ENCODE measurements at places on chromosomes 5 and 9.

- peak; percentile 11 for DNase-seq
Measured at GRCh38 chr5:163460562-163461171, at the start of gene HMMR. Gene HMMR (plus strand): TSS chr5:163460632. CDS start chr5:163460693, 61 bp downstream.

GRCh38 chr9:136586391-136586953 lies 40.6 kb upstream of the NOTCH1 start:
- no peak for DNase-seq

DNA sequence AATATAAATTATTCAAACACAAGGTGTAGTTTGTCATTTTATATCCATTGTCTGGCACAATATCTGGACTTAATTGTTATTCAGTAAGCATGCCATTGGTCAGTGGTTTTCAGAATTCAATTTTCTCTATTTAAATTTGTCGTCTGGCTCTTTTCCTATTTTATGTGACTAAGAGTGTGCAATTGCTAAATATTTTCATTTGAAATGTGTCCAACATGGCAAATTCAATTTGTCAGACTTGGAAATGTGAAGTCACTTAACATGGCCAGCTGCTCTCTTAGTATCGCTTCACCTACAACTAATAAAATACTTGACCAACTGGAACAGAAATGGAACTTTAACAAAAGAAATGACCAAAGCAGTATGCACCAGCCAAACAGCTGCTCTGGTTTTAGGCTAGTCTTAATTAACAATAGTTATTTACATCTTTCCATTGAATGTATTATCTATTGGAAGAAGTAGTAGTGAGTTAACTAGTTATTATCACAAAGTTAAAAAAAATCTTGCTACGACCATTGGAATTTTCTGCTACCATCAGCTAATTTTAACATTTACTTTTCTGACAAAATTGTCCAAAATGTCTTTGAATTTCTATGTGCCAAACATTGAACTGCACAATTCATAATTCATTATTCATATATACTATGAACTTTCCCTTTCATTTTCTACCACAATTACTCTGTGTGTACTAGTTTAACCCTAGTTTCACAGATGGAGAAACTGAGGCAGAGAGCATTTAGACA lies 720.7 kb upstream of the FAM174A start:
- no peak for DNase-seq

GRCh38 chr9:89038382-89039103 lies 47.3 kb downstream of the S1PR3 start:
- no peak for DNase-seq

- DNase-seq: no peak
Measured at GRCh38 chr5:90550963-90551362, 7.6 kb upstream of the ADGRV1 start.

DNA sequence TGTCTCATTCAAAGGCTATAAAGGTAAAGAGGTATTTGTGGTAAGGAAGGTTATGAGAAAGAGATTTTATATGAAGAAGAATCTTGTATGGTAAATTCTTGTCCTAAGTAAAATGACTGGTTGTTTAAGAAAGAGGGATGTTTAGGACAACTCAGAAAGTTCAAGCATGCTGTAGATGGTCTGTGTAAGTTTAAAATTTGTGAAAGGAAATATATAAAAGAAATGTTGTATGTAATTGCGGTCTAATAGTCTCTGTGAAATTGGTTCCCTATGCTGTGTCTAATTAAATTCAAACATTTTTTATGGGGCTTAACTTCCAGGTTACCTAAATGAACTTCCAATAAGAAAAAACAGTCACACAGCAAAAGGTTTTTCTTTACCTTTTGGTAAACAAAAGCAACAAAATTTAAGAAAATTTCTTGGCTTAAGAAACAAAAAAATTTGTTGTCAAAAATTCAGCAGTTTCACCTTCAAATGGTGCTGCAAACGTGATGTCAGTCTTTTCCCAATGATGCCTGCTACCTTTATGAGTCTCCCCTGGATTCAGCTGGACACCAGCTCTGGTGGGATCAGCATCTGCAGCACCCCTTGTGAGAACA lies 83.0 kb upstream of the FCN1 start:
- DNase-seq: no peak

DNA sequence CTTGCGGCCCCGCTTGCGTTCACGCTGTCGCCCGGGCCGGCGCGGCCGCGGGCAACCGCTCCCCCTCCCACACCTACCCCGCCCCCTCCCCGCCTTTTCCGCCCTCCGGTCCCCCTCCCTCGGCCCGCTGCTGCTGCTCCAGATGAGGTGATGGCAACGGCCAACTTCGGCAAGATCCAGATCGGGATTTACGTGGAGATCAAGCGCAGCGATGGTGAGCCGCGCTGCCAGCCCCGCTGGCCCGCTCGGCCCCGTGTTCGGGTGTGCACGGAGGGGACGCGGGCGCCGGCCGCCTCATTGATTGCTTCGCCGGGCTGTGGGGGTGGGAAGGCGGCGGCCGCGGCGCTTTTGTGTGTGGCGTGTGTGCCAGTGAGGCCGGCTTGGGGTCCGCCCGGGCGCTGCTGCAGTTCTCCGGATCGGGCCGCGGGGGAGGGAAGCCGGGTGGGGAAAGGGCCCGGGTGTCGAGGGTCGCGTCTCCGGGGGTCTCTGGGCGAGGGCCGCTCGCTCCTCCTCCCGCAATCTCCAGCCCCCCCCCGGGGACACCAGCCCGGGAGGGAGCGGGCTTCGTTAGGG lies 403 bp downstream of the KIF2A start:
- DNase-seq: peak; percentile 65

GRCh38 chr9:33129886-33130881 lies 37.0 kb downstream of the B4GALT1 start:
- no peak for DNase-seq

DNA sequence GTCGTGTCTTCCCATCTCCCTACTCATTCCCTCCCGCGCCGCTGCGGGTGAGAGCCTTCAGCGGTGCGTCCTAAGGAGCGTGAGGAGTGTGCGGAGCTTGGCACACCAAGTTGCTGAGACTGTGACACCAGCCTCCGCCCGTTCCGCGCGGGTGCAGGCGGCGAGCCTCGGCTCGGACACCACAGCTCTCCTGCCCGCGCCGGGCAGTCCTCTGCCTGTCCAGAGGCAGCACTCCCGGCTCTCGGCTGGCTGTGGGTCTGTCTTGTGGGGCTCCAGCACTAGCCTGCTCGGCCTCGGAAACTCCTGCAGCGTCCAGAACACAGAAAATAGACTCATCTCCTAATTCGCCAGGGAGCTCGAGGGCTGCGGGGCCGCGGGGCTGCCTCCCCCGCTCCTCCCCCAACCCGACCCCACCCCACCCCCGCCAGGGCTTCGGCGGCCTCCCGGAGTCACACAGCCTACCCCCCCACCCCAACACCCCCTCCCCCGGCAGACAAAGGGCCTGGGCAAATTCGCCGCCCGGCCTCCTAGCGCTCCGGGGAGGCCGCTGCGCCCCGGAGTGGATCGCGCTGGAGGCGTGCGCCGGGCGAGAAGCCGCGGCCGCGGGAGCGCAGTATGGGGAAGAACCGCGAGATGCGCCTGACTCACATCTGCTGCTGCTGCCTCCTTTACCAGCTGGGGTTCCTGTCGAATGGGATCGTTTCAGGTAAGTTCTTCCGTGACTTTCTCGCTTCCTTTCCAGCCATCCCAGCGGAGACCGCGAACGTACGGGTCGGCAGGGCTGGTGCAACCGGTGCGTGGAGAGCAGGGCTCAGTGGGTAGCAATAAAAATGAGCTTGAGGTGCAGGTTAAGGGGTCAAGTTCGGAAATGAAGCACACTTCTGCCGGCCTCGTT lies at the start of gene ADAMTS19:
Gene ADAMTS19 (plus strand): TSS at position 522 of the 895 bp plus-strand sequence. CDS start 94 bp downstream, at position 616.
- peak; percentile 25 for DNase-seq

DNA sequence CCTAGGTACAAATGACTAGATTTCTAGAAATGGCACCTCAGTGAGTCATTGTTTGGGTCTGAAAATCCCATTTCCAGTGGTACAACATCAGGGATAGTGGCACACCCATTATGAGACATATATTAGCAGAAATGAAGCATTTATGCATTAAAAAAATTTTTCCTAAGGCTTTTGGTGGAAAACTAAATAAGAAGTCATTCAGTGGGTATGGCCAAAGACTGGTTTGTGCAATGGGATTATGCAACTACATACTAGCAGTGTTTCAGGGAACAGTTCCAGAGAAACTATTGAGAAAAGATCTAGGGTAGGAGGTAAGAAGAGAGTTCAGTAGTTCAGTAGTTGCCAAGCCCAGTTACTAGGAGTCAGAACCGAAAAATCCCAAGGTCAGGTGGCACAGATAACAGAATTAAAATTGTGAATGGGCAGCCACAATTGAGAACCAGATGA lies 106.5 kb upstream of the HAPLN1 start:
- no peak for DNase-seq

GRCh38 chr9:129036241-129036922 lies at the start of gene MIGA2:
Gene MIGA2 (plus strand): TSS chr9:129036626. CDS start chr9:129040595, 3,969 bp downstream.
- DNase-seq: peak; percentile 96

- no peak for DNase-seq
Measured at GRCh38 chr5:58357121-58357520, 102.8 kb downstream of the PLK2 start.

GRCh38 chr5:179914032-179914755 lies 6.5 kb upstream of the TBC1D9B start:
- DNase-seq: no peak
